Neural progenitor cell (in vitro differentiated cells): ENCODE measurements at places on chromosomes 1 and 21. TPM values are rescaled to one million over a fixed set of nuclear protein-coding genes. Genes with fewer than 3 reads are reported as not detected.

GRCh38 chr1:77030401-77031105 is 163.3 kb downstream of the ST6GALNAC5 start:
- peaks cover 22% of the 10 kb centered on the region for H3K4me1 ChIP-seq
- H3K4me3 ChIP-seq = no peak overlapping the region
- no peaks in the 10 kb centered on the region for H3K27me3 ChIP-seq
- no peaks in the 10 kb centered on the region for H3K36me3 ChIP-seq
- no peak for DNase-seq
- H3K27ac ChIP-seq = no peak overlapping the region

The TMEM9 gene
- 109 and 187 TPM in 2 replicates for total RNA-seq

The TSNAX gene
- 38.0 and 61.0 TPM in 2 replicates for total RNA-seq

DNA sequence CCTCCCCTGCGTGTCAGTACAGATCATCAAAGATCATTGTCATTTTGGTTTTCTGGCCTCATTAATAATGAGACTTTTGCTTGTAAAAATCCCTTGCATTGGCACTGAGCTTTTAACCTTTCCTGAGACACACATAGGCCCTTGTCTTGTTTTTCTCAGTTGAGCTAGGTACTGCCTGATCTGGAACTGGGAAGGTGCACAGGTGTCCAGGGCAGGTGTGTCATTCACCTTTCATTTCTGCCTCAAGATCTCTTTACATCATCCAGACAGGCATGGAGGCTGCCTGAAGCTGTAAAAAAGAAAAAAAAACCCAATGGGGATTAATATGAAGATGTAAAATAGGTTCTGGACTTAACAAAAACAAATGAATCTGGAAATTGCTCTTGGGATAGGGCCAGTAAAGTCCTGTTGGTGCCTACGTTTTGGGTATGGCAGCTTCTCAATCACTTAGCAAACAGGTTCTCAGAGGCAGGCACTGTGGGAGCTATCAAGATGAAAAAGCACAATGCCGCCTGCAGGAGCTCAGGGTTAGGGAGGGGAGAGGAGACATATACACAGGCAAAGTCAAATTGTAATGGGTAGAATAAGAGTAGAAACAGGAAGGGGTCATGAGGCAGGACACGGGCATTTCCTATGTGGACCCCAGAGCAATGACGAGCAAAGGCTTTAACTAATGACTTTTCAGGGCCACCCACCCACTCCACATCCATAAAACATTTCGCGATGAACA is 1.0 kb upstream of the KCNC4 start:
- peaks cover 45% of the 10 kb centered on the region for H3K27me3 ChIP-seq
- no peaks in the 10 kb centered on the region for H3K36me3 ChIP-seq
- H3K4me3 ChIP-seq = peak overlapping the region; percentile 68
- H3K27ac ChIP-seq = no peak overlapping the region
- DNase-seq = peak; percentile 23
- peaks cover 19% of the 10 kb centered on the region for H3K4me1 ChIP-seq

The C4BPB gene
- total RNA-seq = not detected in 2 replicates

- H3K27ac ChIP-seq = peak overlapping the region; percentile 96
- peak overlapping the region; percentile 75 for H3K4me3 ChIP-seq
- peaks cover 47% of the 10 kb centered on the region for H3K4me1 ChIP-seq
- H3K36me3 ChIP-seq = no peaks in the 10 kb centered on the region
These were observed 9.0 kb upstream of the CDC20 start for GRCh38 chr1:43349594-43350306.

The LCE1A gene
- not detected in 2 replicates for total RNA-seq

The BRINP2 gene
- 0.06 TPM in 1 of 2 replicates, not detected in the other for total RNA-seq

DNA sequence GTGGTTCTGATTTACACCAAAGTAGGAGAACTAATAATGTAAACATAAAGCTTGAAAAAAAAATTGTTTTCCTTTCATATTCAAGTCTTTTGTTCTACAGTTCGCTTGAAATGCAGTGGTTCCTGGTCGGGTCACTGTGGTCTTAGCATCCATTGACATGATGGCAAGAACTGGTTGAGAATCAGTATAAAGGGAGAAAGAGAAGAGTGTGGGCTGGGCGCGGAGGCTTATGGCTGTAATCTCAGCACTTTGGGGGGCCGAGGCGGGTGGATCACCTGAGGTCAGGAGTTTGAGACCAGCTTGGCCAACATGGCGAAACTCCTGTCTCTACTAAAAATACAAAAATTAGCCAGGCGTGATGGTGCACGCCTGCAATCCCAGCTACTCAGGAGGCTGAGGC is 250.9 kb downstream of the BACH1 start:
- H3K27ac ChIP-seq = no peak overlapping the region
- H3K4me1 ChIP-seq = no peaks in the 10 kb centered on the region
- DNase-seq = no peak
- H3K4me3 ChIP-seq = no peak overlapping the region
- no peaks in the 10 kb centered on the region for H3K27me3 ChIP-seq

DNA sequence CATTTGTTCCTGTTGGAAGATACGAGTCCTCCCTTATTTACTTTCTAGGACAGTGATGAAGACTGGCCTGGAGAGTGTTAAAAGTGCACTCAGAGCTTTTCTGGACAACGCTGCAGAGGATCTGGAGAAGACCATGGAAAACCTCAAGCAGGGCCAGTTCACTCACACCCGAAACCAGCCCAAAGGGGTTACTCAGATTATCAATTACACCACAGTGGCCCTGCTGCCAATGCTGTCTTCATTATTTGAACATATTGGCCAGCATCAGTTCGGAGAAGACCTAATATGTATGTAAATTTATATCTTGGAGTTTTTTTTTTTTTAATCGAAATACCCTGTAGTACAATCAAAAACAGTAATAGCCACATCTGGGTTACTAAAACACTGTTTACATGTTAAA is 190.5 kb downstream of the ZP4 start:
- no peaks in the 10 kb centered on the region for H3K27me3 ChIP-seq
- no peaks in the 10 kb centered on the region for H3K4me1 ChIP-seq
- DNase-seq = no peak
- H3K36me3 ChIP-seq = no peaks in the 10 kb centered on the region
- no peak overlapping the region for H3K27ac ChIP-seq
- H3K4me3 ChIP-seq = no peak overlapping the region

GRCh38 chr1:204647805-204648153 is 37.8 kb downstream of the LRRN2 start:
- H3K4me1 ChIP-seq = peaks cover 25% of the 10 kb centered on the region
- H3K27me3 ChIP-seq = peaks cover 11% of the 10 kb centered on the region
- no peak overlapping the region for H3K4me3 ChIP-seq

The SLC25A34 gene
- total RNA-seq = 0.34 and 2.2 TPM in 2 replicates

The SPRR2G gene
- not detected in 2 replicates for total RNA-seq

The HSPG2 gene
- total RNA-seq = 6.9 and 23.6 TPM in 2 replicates

GRCh38 chr1:116763787-116764465 is 9.7 kb downstream of the CD2 start:
- no peaks in the 10 kb centered on the region for H3K27me3 ChIP-seq
- DNase-seq = peak; percentile 53
- H3K4me1 ChIP-seq = no peaks in the 10 kb centered on the region
- no peaks in the 10 kb centered on the region for H3K36me3 ChIP-seq
- H3K27ac ChIP-seq = no peak overlapping the region

GRCh38 chr1:67896826-67897225 is 63.6 kb upstream of the GNG12 start:
- H3K27me3 ChIP-seq = no peaks in the 10 kb centered on the region
- H3K27ac ChIP-seq = no peak overlapping the region
- no peak for DNase-seq
- peaks cover 5% of the 10 kb centered on the region for H3K4me1 ChIP-seq
- no peaks in the 10 kb centered on the region for H3K36me3 ChIP-seq

The B3GALT5 gene
- 1.3 and 1.5 TPM in 2 replicates for total RNA-seq

- H3K4me3 ChIP-seq = no peak overlapping the region
- no peaks in the 10 kb centered on the region for H3K27me3 ChIP-seq
- no peaks in the 10 kb centered on the region for H3K36me3 ChIP-seq
- H3K27ac ChIP-seq = no peak overlapping the region
- DNase-seq = no peak
These were observed 39.2 kb downstream of the CSMD2 start for GRCh38 chr1:34125721-34126380.

- DNase-seq = no peak
- H3K4me3 ChIP-seq = no peak overlapping the region
- H3K36me3 ChIP-seq = no peaks in the 10 kb centered on the region
- H3K4me1 ChIP-seq = peaks cover 9% of the 10 kb centered on the region
- H3K27ac ChIP-seq = no peak overlapping the region
These were observed 34.1 kb upstream of the GNG4 start for GRCh38 chr1:235683653-235684052.

DNA sequence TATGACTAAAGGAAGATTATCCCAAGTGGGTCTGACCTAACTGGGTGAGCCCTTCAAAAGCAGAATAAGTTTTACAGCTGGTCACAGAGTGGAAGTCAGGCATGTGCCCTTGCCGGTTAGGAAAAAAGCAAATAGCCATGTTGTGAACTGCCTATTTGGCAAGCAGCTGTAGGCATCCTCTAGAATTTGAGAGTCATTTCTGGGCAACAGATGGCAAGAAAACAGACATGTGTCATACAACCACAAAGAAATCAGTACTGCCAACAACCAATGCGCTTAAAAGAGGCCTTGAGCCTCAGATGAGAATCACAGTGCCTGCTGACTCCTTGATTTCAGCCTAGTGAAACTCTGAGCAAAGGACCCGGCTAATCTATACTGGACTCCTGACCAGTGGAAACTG is 26.8 kb downstream of the LRRC53 start:
- H3K4me3 ChIP-seq = no peak overlapping the region
- H3K4me1 ChIP-seq = peaks cover 14% of the 10 kb centered on the region
- DNase-seq = no peak
- no peaks in the 10 kb centered on the region for H3K36me3 ChIP-seq
- no peaks in the 10 kb centered on the region for H3K27me3 ChIP-seq

GRCh38 chr21:44932408-44933181 is 7.2 kb upstream of the SLX9 start:
- peak; percentile 66 for DNase-seq
- no peak overlapping the region for H3K27ac ChIP-seq
- peaks cover 14% of the 10 kb centered on the region for H3K4me1 ChIP-seq
- peaks cover 72% of the 10 kb centered on the region for H3K27me3 ChIP-seq

The RNU1-1 gene
- under 0.01 TPM in 2 replicates for total RNA-seq

GRCh38 chr1:77385551-77385950 is 103.7 kb downstream of the AK5 start:
- no peak overlapping the region for H3K4me3 ChIP-seq
- no peaks in the 10 kb centered on the region for H3K4me1 ChIP-seq
- H3K36me3 ChIP-seq = no peaks in the 10 kb centered on the region
- H3K27me3 ChIP-seq = no peaks in the 10 kb centered on the region

- H3K4me3 ChIP-seq = peak overlapping the region; percentile 28
- peak; percentile 93 for DNase-seq
These were observed 27.8 kb downstream of the ILDR2 start for GRCh38 chr1:166947398-166948043.
